Fibroblast of lung (primary cell): ENCODE measurements at places on chromosomes 16 and 17.

DNA sequence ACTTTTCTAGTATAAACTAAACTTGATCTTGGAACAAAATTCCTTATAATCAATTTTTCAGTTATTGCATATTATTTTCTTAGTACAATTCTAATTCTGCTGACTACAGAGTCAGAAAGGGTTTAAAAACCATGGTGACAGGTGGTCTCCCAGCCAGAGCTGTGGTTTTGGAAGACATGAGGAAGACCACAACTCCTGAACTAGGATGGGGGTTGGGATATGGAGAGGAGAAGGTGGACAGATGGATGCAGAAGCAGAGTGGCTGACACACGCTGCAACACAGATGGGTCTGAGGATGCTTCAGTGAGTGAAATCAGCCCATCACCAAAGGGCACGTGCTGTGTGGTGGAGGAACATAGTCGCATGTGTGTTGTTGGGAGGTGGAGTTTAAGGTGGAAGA, 187.7 kb downstream of the LGALS9B start:
- no peak for DNase-seq

GRCh38 chr17:71417142-71417541, 703.7 kb upstream of the SOX9 start:
- no peak for DNase-seq

DNA sequence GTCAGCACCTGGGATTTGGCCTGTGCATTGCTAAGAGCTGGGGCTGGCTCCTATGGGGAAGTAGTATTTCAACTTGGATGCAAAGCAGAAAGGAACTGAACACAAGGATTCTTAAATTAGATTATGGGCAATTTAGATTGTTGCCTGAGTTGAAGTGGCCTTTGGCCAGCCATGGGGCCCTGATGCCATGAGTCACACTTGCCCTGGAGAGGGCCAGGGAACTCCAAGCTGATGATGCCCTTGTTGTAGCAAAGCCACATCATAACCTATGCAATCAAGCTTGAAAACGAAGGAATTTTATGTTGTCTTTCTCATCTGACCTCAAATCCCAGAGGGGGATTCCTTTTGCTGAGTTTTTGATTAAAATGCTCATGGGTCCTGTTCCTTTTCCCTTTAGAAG, 3.9 kb upstream of the SPATA32 start:
- peak; percentile 83 for DNase-seq

- no peak for DNase-seq
Observed at GRCh38 chr16:23668873-23669272, 9.8 kb upstream of the PLK1 start.

DNA sequence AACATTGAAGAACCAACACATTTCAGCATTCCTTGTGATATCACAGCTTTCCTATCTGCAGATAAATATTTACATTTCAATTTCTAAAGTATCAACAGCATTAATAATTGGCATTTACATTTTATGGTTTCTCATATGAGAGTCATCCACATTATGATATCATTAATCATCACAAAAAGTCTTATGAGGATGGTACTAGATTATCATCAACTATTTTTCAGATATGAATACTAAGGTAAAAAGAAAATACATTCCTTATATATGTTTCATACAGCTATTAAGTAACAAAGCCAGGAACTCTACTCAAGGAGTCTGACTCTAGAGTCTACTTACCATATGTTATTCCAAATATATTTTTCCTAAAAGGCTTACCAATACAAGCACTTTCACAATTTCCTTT, 40.7 kb downstream of the ABCA5 start:
- DNase-seq, result no peak

- no peak for DNase-seq
Observed at GRCh38 chr17:75922963-75923874, 17.6 kb downstream of the FBF1 start.

GRCh38 chr17:16442141-16442540, 26.8 kb downstream of the TRPV2 start:
- peak; percentile 41 for DNase-seq

- DNase-seq, result no peak
Observed at GRCh38 chr17:81095383-81095762, 60.4 kb downstream of the BAIAP2 start.

DNA sequence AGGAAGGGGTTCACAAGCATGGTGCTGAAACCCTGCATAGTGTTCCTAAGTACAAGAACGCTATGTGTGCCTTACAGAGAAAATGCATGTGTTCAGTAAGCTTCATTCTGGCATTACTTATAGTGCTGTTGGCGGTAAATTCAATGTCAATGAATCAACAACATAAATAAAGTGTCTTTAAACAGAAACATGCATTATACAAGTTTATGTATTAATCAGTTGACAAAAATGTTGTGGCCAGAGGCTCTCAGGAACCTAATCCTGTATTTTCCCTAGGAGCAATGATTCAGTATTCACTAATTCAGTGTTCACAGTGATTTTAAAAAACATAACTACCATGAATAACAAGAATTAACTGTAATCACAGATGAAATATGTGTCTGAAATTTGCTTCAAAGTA, 47.1 kb upstream of the MYOCD start:
- DNase-seq, result peak; percentile 81

GRCh38 chr17:7215136-7215638, 4.4 kb downstream of the DLG4 start:
- DNase-seq, result no peak

GRCh38 chr17:82677353-82677925, 21.1 kb downstream of the RAB40B start:
- DNase-seq, result no peak

- DNase-seq, result no peak
Observed at GRCh38 chr16:30641378-30641982, 9.3 kb upstream of the PRR14 start.

- DNase-seq, result peak; percentile 28
Observed at GRCh38 chr16:85659805-85660511, 28.8 kb downstream of the GINS2 start.

DNA sequence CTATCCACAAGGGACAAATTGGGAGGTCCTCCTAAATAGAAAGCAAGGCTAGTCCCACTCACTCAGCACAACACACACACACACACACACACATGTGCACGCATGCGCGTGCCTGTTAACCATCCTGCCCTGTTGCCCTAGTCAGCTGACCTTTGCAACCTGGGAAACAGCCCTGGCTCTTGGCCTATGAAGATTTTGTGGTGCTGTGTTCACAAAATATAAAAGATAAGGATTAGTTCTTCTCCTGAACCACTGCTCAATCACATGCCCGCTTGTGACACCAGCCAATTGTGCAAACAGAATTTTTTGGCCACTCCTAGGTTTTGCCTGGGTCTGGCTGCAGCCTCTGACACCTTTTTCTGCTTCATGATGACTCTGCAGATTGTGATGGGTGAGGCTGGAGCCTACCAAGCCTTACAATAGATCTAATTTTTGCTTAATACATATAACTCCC, 3.3 kb upstream of the CES1 start:
- DNase-seq, result peak; percentile 4

DNA sequence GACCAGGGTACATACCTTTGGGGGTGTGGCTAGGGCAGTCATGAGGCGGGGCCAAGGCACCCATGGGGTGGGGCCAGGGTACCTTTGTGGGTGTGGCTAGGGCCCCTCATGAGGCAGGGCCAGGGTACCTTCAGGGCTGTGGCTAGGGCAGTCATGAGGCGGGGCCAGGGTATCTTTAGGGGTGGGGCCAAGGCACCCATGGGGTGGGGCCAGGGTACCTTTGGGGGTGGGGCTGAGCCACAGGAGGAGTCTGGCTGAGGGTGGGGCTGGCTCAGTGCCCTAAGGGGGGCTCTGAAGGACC, 3.5 kb downstream of the GNG13 start:
- DNase-seq, result no peak

DNA sequence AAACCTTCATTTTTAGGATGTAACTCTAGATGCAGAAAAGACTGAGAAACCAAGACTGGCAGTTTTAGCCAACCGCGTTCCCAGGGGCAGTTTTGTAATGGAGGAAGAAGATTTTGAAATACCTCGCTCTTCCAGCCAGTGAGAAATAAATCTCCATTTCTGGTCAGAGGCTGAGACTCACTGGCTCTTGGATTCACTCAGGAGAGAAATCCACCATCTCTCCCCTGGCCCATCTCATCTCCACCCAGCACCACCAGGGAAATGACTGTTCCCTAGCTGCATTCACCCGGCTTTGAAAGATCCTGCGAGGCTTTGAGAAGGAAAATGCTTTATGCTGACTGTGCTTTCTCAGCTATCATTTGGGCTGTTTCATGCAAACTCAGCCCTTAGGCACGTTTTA, 185.2 kb downstream of the SOX9 start:
- peak; percentile 51 for DNase-seq

DNA sequence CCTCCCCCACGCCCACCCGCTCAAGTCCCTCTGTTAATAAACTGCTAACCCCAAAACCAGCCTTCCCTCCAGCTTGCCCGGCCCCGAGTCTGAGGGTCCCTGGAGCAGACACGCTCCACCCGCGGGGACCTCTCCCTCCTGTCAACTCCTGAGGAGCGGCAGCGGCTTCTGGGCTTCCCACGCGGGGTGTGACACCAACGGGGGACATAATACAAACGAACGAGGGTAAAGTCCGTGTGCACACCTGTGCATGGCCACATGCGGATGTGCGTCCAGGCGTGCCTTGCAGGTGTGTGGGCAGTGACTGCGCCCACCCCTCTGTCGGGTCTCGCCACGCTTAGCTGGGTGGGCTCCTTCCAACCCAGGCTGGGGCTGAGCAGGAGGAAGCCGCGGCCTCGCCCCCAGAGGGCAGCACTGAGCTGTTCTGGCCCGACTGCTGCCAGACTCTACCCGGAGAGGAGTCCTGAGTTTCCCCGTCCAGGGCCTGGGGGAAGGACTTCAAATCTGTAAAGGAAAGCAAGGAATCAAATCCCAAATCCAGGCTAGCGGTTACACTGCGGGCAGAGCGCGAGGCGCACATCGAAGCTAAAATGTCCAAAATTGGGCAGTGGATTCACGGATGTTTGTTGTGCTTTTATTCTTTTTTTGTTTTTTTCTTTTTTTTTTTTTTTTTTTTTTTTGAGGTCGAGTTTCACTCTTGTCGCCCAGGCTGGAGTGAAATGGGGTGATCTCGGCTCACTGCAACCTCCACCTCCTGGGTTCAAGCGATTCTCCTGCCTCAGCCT, 24.2 kb upstream of the KRT17 start:
- peak; percentile 82 for DNase-seq

DNA sequence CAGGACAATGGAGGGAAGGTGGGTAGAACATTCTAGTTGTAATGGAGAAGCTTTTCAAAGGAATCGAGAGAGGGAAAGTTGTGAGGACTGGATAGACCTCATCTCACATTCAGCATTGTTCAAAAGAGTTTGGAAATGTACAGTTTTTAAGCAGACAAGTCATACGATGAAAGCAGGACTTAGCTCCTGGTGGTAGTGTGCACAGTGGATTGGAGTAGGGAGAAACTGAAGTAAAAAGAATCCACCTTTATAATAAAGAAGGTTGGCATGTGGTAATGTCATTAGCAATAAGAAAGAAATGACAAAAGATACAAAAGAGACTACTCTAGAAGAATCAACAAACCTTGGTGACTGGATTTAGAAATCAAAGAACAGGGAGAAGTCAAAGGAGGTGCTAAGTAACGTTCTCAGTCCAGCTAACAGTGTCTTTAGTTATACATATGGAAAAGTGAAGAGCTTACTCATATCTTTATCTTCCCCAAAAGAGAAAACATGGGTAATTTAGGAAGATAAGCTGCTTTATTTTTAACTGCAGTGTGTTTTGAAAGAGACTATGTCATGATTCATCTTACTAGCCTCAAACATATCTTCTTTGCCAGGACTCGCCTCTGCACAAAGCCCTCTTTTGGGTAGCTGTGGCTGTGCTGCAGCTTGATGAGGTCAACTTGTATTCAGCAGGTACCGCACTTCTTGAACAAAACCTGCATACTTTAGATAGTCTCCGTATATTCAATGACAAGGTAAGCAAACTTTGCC, 18.7 kb upstream of the EVI2A start:
- peak; percentile 93 for DNase-seq

DNA sequence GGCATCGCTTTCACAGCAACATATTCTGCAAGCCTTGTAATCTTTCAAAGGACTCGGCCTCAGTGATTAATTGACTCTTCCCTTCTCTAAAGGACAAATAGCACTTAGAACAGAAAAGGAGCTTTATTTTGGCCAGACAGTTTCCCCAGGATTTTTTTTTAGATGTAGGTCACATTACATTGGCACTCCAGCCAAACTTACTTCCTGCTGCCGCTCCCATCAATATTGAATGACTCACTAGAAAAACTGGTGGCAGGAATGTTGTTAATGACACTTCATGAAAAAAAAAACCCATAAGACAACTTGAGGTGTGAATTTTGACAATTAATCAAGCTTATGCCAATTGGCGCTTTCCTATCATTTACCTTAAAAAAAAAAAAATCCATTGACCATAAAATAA, 432.6 kb downstream of the TOX3 start:
- DNase-seq, result no peak

GRCh38 chr16:12228602-12229499, 252.3 kb downstream of the SNX29 start:
- DNase-seq, result peak; percentile 54
